Activated naive CD8-positive, alpha-beta T cell treated with anti-CD3 and anti-CD28 coated beads for 36 hours (primary cell): ENCODE measurements at places on chromosomes 12 and 14.
A peak's percentile ranks its signal among the peaks of the same experiment; 100 is the strongest.

- no peak for DNase-seq
These were observed 9.7 kb downstream of the VRK1 start for GRCh38 chr14:96806836-96807235.

DNA sequence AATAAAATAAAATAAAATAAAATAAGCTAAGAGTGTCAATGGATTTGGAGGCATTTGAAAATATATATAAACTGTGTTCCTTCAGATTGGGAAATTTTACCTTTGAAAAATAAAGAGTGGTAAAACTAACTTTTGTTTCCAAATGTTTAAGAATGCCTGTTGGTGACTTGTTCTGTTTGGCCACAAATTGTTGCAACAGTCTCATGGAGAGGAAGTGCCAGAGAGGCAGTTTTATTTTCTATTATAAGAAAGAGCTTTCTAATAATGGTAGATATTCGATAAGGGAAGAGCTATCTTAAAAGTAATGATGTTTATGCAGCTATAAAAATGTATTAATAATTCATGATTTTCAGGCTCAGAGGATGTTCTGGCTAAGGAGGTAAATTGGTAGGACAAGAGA is 68.8 kb upstream of the MDGA2 start:
- DNase-seq, result no peak

DNA sequence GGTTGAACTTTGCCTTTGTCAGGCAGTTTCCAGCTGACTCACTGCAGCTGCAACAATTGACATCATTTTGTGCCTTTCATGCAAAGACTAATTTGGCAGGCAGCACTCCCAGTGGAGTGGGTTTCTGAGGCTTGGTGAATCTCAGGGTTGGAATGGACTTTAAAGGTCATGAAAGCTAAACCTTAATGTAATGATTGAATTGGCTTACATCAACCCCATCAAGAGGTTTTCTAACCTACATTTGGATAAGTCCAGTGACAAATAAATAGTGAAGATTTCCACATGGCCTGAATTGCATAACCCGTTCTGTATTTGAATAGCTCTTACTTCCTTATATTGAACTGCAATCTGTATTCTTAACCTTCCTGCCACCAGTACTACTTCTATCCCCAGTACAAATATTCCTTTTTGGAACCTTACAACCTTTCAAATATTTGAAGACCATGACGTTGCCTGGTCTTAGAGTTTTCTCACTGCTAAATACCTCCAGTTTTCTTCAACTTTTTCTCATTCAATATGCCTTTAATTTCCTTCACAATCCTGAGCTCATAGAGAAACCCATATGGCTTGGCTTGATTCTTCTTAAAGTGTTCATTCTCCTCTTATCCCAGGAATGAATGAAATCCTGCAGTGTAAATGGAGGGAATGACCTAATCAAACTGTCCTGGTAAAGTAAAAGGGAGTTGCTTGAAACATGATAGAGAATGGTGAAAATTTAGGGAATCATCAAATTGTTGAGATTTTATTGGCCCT is 168.1 kb upstream of the NOVA1 start:
- DNase-seq, result no peak

DNA sequence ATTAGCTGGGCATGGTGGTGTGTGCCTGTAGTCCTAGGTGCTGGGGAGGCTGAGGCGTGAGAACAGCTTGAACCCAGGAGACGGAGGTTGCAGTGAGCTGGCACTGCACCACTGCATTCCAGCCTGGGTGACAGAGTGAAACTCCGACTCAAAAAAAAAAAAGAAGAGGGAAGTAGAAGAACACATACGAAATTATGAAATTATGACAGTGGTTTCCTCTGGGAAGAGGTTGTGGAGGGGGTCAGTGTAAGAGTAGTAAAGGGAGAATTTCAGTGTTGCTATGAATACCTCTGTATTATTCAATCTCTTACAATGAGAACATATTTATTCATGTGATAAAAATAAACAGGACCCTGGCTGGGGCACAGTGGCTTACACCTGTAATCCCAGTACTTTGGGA is 24.7 kb upstream of the CSRNP2 start:
- no peak for DNase-seq

DNA sequence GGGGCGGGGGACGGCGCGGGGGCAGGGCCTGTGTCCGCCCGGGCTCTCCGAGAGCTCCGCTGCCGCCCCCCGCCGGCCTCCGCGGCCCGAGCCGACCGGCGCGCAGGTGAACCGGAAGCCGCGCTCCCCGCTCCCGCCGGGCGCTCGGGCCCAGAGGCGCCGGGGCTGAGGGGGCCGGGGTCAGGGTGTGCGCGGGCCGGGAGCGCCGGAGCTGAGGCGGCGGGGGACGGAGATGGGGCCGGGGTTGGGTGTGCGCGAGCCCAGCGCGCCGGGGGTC is 431 bp downstream of the HIP1R start:
- DNase-seq, result peak; percentile 49

- no peak for DNase-seq
These were observed 353.6 kb downstream of the LRFN5 start for GRCh38 chr14:41960281-41960680.

DNA sequence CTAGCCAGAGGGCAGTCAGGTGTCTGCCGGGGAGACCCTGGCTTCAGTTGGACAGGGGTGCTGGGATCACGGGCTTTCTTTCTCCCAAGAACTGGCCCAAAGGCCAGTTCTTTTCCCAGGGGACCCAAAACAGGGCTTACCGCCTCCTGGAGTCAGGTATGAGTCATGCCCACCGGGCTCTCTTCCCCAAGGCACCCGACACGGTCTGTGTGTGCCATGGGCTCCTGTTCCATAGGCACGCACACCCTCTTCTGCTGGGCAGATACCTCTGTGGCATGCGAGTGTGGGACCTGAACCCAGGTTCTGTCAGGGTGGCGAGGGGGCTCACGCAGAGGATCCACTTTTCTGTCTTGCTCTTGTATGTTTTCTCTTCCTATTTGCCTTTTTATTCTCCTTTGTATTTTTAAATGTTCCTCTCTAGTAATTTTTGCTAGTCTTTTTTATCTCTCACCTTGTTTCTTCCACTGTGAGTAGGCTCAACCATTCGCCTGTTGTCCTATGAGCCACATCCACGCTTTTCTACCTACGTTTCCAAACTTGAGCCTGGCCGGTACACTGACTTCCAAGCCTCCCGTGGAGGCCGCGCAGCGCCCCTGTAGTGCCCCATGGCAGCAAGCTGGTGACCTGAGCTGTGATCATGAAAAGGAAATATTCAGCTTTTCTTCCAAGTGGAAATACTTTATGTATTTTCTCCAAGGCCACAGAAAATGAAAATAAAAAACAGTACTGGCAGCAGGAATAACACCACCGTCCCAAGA is 362.2 kb downstream of the CACNA1C start:
- no peak for DNase-seq
